Activated CD4-positive, alpha-beta memory T cell treated with anti-CD3 and anti-CD28 coated beads, Interleukin-2, amount 10 ng/mL, durations not matched to agents 7 days and 5 days (primary cell): ENCODE measurements at places on chromosomes 11 and 22. TPM values are rescaled to one million over a fixed set of nuclear protein-coding genes. Genes with fewer than 3 reads are reported as not detected.

Gene HOATZ
- not detected for total RNA-seq

Gene RFPL2
- 2.8 TPM for total RNA-seq

Gene TSSC4
- 46.5 TPM for total RNA-seq

DNA sequence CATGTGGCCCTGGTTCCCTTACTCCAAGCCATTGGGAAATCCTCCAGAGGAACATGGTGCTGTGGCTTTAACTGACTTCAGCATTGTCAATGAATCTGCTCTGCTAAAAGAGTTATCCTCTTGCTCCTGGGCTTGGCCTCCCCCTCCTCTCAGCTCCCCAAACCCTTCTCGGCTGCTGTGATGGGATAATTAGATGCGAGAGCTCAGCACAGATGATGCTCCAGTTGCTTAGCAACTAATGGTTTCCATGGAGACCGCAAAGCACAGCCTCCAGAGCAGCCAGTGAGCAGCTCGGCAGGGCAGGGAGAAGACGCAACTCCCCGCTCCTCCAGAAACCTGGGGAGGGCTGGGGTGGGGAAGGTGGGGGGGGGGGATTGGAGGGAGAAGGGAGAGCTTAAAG, 2.8 kb upstream of the UPK2 start:
- H3K4me1 ChIP-seq, result no peaks in the 10 kb centered on the region
- H3K4me3 ChIP-seq, result no peak overlapping the region
- H3K27ac ChIP-seq, result no peak overlapping the region
- peaks cover 23% of the 10 kb centered on the region for H3K27me3 ChIP-seq
- H3K36me3 ChIP-seq, result no peaks in the 10 kb centered on the region

DNA sequence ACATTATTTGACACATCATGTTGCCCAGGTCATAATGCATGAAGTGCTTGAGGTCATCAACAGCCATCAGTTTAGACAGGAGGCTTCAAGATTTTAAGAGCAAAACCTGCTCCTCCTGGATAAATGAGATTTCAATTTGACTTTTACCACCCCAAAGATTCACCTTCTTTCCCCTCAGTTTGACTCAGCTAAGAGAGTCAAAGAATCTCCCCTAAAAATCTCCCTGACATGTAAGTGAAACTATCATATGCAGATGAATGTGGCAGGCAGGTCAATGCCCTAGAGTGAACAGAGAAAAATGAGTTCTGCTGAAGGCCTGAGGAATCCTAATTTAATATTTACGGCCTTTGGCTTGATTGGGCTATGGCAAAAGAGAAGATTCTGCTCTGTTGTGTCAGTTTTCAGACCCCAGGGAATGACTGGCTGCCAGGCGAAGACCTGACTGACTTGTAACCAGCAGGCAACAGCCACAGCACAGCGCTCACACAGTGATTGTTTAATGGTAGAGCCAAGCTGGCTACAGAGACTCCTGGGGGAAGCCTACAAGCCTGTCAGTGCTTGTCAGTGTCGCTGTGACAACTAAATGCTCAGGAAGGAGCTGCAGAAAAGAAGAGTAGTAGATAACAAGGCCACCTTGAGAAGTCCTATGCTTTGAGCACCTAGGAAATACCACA, 491.2 kb upstream of the LRRC4C start:
- no peaks in the 10 kb centered on the region for H3K36me3 ChIP-seq
- DNase-seq, result no peak
- H3K4me3 ChIP-seq, result no peak overlapping the region
- H3K27ac ChIP-seq, result no peak overlapping the region
- no peaks in the 10 kb centered on the region for H3K27me3 ChIP-seq
- no peaks in the 10 kb centered on the region for H3K4me1 ChIP-seq
